Left cardiac atrium (tissue), 4 donors: ENCODE measurements at places on chromosomes 6 and 20.

DNA sequence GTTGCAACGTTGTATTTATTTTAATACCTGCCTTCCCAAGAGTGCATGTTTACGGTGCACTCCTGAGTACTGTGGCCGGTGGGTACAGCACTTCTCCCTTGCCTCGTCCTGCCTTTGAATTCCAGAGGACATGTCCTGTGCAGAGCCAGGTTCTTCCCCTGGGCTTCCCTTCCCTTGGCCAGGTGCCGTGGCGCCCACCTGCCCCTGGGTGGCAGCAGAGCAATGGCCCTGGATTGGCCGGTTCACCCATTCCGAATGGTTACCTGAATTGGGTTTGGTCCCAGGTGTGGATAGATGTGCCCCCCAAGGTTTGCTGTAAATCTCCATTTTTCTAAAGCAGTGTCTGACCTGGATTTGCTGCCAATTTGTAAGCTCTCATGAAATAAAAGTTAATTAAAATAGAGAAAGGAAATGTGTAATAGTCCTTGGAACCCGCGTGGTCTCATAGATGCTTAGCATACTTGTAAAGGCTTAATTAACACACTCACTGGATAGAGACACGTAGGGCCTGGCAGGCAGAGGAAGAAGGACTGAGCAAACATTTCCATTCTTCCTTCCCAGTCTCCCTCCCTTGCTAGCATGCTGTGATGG, 40.6 kb downstream of the DTD1 start:
- DNase-seq: no peak

- DNase-seq: no peak
Observed at GRCh38 chr6:210104-210456, 82.2 kb upstream of the DUSP22 start.

GRCh38 chr6:5541751-5542432, 280.6 kb downstream of the FARS2 start:
- DNase-seq: no peak

DNA sequence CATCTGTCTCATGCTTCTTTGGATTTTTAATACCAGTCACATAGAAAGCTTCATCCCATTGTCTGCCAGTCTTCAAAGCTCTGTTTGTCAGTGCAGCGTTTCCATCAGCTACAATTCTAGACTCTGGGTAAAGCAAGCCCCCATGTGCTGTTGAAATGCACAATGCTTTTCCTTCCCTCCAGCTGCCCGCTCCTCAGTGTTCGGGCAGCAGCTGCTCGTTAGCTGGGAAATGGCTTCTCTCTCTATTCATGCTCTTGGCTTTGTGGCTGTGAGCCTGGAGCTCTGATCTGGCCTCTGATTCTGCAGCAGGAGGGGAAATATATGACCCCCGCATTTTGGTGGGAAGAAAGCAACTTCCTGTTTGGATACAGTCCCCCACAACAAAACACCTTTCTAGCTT, 213.0 kb upstream of the CDYL start:
- no peak for DNase-seq

GRCh38 chr6:73393278-73393677, 1.4 kb upstream of the DDX43 start:
- DNase-seq: no peak

DNA sequence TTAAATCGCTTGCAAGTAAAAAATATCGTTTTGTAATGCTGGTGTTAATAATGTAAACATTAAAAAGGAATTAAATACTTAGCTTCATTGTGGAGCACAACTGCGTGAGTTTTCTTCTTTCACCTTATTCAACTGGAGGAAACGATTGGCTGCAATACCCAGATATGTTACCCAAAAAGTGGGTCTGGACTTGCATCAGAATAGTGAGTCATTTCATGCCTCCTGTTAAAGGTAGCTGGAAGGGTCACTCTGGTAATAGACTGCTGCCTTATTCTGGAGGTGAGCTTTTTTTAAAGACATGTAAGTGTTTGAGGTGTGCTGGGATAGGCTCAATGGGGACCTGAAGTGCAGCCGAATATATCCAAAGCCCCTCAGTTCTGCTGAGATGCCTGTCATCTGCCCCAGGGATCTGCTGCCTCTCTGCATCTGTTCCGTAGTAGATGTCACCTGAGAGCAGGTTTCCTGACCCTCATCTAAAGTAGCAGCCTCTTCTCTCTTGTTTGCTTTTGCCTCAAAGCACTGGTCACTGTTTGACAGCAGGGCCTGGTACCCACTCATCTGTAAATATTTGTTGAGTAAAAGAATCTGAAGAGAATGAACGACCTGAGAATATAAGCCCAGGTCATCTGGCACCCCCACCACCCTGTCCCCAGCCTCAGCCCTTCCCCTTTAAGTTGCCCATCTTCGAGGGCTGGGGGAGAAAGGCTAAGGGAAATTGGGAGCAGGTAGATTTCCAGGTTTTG, 5.6 kb upstream of the UQCC2 start:
- DNase-seq: no peak

GRCh38 chr20:50449738-50450492, 60.3 kb upstream of the PTPN1 start:
- DNase-seq: no peak

DNA sequence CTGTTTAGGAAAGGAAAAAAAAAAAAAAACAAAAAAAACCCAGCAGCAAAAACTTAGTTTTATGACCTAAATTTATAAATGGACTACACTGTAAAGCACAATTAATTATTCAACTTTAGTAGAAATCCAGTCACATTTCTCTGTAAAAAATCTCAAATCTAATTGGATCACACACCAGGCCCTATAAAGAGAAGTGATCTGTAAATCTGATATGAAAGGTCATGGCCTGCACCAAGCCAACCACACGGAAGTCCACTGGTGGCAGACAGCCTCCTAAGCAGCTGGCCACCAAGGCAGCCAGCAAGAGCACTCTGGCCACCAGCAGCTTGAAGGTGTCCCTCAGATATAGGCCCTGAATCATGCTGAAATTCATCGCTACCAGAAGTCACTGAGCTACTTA, 131.6 kb downstream of the HFE start:
- no peak for DNase-seq

DNA sequence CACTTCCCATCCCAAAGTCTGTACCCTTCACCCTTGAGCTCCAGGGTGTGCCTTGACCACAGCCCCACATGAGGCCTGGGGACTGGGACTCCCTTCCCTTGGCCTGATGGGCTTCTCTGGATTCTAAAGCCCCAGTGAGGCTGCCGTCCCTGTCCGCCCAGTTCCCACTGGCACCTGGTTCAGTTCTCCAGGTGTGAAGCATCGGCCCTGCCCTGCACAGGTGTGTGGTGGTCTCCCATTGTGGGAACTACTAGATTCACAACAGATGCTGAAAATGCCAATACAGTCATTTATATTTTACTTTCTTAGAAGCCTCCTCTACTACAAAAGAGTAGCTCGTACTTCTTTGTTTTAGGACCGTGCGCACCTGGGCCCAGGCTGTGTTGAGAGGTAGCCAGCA, 72.8 kb downstream of the TTLL2 start:
- no peak for DNase-seq
